ENCODE measurements at places on chromosomes 11 and 22.

GRCh38 chr11:101008961-101009689, 120.5 kb downstream of the PGR start:
- DNase-seq, result no peak

DNA sequence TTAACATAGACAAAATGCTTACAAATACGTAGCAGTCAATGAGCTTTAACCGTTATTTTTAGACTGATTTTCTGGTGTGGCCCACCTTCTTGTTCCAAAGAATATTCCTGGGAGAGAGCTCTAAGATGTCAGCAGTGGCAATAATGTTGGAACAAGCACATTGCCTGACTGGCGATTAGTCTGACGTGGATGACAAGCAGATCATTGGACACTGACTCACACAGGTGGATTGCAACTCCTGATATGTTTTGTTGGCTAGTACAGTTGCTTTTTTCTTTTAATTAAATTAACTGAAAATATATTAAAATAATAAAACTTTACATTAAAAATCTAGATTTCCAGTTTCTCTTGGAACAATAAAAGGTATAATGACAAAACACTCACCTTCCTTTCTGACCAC, 78.0 kb downstream of the TENM4 start:
- no peak for DNase-seq

- DNase-seq, result no peak
Measured at GRCh38 chr11:74429205-74429604, 31.0 kb upstream of the PGM2L1 start.

DNA sequence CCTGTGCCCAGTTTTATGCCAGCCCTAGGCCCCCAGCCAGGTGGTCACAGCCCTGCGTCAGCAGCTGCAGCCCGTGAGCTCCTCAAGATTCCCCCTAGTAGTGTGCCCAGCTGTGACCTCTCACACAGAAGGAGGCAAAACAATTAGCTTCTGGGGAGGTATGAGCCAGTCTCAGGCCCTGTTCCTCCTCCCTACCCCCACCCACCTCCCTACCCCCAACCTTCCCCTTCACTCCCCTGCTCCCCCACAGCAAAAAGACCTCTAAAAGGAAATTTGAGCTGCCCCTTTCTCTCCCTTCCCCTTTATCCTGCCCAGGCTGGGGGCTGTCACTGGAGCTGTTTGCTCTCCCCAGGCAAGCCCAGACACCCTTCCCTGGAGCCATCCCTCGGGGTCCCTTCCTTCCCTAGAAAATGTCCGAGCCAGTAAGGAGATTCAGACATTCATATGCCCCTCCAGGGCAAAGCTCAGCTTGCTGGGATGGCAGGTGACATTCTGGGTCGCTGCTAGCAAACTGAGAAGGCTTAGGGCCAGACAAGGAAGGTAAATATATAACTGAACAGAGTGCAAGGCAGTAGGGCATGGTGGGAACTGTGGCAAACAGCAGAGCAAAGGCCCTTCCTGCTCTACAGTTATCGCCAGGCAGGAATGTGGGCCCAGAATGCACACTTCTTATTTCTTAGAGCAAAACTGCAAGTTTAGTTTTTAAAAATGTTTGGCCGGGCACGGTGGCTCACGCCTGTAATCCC, 300.2 kb downstream of the MN1 start:
- no peak for DNase-seq

- DNase-seq, result no peak
Measured at GRCh38 chr11:88061111-88061510, 114.1 kb downstream of the RAB38 start.

DNA sequence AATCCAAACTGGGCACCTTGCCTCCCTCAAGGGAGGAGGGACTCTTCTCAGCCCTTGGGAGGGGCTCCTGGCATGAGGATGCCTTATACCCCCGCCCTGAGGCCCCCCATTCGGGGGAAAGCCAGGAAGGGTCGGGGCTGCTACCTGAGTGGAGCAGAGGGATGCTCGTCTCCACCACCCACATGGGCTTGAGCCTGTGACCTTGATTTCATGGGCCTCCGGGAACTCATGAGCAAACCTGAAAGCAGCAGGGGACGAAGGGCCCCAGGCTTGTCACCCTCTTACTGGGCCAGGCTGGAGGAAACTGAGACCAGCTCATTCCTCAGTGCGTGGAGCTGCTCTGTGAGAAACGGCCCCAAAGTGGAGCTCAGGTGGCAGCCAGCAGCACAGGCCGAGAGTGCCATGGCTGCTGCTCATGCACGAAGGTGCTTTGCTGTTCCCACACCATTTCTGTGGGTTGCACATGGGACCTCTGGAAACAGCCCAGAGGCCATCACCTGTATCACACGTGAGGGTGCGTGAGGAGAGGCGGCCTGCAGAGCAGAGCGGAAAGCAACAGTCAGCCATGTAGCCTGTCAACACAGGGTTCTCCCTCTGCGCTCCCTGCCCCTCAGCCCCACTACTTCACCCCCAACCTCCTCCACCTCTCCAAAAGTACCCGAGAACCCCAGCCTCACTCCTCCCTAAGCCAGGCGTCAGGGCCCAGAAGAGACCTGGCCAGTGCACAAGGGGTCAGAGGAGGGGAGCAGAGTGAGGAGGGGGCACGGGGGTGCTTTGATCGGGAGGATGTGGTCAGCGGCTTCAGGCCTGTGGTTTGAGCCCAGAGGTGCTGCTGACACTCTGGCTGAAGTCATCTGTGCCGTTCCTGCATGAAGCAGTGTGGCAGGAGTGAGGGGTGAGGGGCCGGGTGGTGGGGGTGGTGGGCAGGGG, 14.1 kb upstream of the IL2RB start:
- DNase-seq, result peak; percentile 81

DNA sequence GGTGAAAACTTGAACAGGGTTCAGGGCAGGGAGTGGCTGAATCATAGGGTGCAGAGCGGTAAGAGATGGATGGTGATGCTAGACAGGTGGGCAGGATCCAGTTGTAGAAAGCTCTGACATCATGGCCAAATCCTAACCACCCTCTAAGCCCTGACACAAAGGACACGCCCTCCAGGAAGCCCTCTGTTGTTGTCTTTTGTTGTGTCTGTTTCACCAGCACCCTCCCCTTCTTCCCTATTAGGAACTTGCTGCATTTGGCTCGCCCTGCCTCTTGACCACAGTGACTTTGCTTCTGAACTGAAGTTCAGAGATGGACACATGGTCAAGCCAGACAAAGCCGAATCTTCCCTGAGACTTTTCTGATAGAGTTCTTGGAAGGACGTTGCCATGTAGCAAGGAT, 14.2 kb upstream of the APOL6 start:
- DNase-seq, result no peak

- no peak for DNase-seq
Measured at GRCh38 chr11:73398132-73398526, 21.9 kb downstream of the RELT start.

DNA sequence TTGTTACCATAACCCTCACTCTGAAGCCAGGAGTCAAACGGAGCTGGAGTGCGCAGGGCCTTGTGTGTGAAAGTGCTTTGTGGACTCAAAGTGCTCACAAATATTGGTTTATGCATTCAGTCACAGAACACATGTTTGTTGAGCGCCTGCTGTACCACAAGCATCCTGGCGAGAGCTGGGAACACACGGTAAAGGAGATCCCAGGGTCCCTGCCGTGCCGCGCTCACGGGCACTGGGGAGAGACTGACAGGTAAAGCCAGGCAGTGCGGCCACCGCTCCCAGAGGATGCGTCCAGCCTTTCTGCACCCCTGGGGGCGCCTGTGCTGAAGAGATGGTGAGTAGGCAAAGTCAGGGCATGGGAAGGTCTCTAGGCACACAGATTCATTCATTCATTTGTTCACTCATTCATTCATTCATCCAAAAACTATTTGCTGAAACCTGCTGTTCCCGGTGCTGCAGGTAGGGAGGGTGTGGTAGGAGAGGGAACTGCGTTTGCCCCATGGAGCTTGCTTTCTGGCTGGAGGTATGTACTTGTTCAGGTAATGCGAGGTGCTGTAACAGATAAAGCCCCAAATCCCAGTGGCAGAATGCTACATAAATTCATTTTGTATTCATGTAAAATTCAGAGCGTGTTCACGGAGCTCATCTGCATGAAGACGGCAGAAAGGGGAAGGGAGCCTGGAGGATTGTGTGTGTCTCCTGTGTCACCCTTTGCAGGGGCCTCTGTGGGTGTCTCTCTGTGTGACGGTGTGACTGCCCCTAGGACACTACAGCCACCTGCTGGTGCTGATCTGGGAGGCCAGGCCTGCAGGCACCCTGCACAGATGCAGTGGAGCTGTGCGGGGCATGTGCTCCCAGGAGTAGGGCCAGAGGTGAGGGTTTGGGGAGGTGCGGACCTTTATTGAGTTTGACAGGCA, 167.0 kb upstream of the B3GAT1 start:
- no peak for DNase-seq

DNA sequence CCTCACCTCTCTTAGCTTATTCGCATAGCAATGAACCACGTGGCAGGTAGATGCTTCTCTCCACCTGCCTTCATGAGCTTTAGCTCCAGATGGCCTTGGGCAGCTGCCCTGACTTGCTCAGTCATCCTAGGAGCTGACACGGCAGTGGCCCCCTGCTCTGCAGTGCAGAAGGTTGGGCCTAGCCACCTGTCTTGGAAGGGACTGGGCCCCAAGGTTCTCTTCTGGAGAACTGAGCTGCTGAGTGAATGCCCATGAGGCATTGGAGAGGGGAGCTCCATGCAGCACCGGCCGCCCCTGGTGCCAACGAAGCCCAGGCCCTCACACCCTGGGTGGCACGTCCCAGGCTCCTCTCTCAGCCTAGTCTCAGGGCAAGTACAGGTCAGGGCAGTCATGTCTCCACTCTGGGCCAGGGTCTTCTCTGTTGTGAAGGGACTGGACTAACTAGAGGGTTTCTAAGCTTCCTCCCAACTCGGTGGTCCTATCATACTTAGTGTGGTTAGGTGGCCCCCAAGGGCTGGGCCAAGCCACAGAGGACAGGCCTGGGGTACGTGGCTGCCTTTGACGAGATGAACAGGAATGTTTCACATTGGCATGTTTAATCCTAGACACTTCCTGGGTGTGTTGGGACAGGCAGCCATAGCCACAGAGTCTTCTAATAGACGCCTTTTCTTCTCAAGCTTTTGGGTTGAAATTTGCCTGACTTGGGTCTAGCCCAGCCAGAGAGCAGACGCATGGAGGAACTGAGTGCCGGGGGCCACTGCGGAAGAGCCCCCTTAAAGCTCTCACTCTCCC, 47.9 kb downstream of the ALX4 start:
- DNase-seq, result no peak

- no peak for DNase-seq
Measured at GRCh38 chr11:74321487-74322188, 10.2 kb upstream of the P4HA3 start.

DNA sequence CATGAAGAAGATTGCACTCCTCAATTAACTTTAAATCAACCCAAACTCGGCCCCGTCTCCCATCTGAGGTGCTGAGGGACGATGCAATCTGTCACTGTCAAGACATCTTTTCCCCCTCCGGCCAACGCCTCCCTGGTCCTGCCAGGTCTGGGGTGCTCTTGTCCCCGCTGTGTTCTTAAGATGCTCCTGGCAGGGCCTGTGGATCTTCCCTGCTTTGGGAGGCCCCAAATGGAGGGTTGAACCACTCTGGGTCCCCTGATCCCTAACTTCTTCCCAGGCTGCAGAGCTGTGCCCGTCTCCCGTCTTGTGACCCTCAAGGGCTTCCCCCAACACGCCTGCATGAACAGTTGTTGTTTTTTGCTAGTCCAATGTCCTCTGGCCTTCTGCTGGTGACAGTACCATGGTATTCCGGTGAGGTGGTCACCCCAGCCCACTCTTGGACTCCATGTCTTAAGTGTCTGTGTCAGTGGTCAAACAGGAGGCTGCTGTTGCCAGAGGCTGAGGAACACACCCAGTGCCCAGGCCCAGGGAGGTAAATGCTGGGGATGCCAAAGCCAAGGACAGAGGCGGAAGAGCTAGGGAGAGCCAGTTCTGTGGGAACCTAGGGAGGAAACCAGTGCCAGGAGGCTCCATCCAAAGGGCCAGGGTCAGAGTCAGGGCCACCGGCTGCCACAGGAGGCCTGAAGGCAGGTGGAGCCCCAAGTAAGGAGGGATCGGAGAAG, 70.6 kb upstream of the SHANK2 start:
- no peak for DNase-seq

GRCh38 chr22:44364751-44365130, 52.0 kb upstream of the SHISAL1 start:
- DNase-seq, result no peak

- no peak for DNase-seq
Measured at GRCh38 chr11:44674809-44675208, 52.0 kb upstream of the TSPAN18 start.

GRCh38 chr22:38191731-38192474, 9.9 kb upstream of the MAFF start:
- no peak for DNase-seq

- no peak for DNase-seq
Measured at GRCh38 chr11:64192434-64192833, 6.5 kb downstream of the STIP1 start.

DNA sequence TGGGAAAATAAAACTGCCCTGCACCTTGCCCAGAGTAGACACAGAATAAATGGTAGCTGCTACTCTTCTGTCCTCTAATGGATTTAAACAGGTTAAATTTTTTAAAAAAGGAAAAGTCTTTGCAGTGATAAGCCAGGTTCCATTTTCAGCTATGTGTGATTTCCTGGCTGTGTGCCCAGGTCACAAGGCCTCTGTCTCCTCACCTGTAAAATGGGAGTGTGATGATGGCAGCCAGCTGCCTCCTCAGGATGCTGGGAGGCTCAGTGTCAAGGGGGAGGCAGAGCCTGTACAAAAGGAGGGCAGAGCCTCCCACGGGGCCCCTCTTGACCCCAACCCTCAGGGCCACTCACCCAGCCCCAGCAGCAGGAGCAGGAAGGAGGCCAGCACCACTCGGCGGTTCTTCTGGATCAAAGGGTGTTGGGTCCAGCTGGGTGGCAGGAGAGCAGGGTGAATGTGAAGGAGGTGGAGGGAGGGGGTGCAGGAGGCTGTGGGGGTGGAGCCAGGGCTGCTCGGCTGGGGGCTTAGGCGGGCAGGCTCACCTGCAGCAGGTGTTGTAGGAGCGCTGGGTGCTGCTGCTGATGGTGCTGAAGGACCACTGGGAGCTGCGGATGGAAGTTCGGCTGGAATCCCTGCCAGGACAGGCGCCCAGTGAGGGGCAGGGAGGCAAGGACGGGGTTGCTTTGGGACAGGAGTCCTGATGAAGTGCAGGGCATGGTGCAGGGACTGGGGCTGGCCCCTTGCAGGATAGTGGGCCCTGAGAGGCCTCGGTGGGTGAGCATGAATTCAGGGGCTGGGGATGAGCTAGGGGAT, 1.9 kb downstream of the TMEM134 start:
- DNase-seq, result no peak

- DNase-seq, result no peak
Measured at GRCh38 chr22:32076761-32077084, 33.7 kb downstream of the SLC5A1 start.

Data from stimulated activated CD4-positive, alpha-beta T cell treated with anti-CD3 and anti-CD28 coated beads, TNF-alpha, amount 100 ng/mL, for 48 hours (primary cell).